ENCODE measurements at places on chromosomes 7 and 10.

DNA sequence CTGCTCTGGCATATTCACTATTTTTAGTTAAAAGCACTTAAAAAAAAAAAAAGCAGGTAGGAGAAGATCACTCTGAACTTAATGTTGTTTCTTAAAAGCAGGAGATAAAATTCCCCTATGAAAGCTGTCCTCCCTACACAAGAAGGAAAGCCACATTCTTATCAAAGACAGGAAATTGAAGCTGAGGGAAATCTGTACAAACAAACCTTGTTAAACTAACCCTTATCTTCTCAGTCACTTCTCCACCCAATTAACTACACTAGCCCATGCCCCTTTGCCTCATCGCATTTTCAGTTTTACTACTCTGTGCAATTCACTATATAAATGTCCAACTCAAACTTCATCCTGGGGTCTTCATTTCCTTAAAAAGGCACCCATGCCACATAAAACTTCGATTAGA is 2.7 kb upstream of the CDCA7L start:
- peak; percentile 66 for DNase-seq

DNA sequence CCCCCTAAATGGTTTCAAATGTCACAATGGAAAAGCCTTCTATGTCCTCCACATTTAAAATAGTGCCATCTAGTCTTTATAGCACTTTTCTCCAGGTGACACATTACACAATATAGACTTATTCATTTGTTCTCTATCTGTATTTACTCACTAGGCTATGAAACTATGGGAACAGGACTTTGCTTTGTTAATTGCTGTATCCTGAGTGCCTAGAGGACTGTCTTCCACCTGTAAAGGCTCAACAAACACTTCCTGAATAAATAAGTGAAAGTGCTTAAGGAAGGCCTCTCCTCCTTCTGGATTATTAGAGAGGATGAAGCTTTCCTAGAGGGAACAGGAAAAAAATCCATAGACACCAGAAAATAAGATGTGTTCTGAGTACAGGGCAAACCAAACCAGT is 397.6 kb upstream of the LRRN3 start:
- no peak for DNase-seq

- peak; percentile 69 for DNase-seq
Observed at GRCh38 chr7:114925434-114925833, 3.5 kb downstream of the MDFIC start.

DNA sequence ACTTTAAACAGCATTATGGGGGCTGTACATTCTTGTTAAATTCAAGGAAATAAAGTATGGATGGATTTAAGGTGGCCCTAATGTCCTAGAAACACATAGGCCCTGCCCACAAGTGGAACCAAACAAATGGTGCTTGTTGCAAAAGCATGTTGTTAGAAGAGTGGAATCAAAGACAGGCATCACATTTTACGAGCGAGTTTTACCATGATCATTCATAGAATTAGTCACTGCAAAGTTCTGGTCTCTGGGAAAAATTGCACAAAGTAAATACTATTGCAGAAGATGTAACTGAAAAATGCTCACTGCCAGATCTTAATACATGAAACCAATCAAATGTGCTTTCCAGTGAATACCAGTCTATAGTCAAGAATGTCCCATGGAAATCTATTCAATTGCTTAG is 677.1 kb downstream of the PARD3 start:
- DNase-seq = peak; percentile 88

- peak; percentile 71 for DNase-seq
Observed at GRCh38 chr10:109996766-109997171, 11.0 kb upstream of the ADD3 start.

GRCh38 chr7:134083766-134084487 is 43.2 kb upstream of the LRGUK start:
- peak; percentile 46 for DNase-seq

DNA sequence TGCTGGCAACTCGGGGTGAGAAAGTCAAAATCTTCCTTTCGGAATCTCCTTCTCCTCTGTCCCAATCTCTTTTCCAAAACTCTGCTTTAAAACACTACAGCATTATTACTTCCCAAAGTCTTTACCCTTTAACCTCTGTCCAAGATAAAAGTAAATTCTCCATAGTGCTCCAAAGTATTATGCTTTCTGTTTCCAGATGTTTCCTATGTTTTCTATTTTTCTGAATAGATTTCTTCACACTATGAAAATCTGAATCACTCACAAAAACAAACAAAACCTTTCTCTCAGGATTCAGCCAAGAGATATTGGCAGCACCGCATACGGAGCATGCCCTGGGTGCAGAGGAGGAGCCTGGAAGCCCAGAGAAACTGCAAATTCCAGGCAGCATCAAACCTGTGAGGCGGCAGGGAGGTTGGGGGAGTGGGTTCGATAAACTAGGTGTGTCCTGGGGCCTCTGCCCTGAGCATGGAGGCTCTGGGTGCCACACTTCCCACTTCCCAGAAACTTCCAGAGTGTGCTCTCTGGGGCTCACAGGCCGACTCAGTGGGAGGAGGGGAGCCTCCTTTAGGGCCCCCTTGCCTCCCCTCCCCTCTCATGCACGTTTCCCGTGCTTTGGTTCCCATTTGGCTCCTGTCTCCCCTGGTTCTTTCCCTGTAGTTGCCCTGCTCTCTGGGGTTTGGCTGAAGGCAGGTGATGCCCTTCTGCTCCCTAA is 35.6 kb downstream of the VIPR2 start:
- no peak for DNase-seq

DNA sequence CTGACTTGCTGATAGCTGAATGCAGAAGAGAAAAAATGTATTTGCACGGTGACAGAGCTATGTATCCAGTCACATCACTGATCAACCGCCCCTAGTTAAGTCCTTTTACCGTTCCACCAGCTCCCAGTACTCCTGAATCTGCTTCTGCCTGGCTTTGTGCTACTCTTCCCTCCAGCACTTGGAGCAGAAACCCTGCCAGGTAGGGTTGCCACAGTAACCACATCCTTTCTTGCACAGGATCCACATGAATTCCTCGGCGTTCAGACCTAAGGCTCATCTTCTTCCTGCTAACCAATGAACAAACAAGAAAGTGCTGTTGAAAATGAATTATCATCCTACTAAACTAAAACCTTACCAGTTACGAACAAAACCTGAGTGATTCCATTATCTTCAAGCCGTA is 52.0 kb upstream of the KCTD7 start:
- no peak for DNase-seq

DNA sequence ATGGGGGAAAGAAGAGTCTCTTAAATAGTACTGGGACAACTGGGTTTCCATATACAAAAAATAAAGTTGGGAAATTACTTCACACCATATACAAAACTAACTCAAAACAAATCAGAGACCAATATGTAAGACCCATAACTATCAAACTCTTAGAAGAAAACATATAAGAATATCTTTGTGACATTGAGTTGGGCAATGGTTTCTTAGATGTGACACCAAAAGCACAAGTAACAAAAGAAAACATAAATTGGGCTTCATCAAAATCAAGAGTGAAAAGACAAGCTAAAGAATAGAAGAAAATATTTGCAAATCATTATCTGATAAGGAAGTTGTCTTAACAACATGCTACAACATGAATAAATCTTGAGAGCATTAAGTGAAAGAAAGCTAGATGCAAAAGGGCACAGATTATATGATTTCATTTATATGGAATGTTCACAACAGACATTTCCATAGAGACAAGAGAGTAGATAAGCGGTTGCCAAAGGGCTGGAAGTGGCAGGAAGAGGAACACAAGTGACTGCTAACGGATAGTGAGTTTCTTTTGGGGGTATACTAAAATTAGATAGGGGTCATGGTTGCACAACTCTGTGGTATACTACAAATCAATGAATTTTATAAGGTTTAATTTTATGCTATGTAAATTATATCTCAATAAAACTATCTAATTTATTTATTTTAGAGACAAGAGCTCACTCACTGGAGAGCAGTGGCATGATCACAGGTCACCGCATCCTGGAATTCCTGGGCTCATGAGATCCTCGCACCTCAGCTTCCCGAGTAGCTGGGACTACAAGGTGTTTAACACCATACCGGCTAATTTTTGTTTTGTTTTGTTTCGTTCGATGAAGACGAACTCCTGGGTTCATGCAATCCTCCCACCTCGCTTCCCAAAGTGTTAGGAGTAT is 35.4 kb downstream of the JMJD1C start:
- DNase-seq = peak; percentile 73

- DNase-seq = no peak
Observed at GRCh38 chr7:25583621-25584020, 355.3 kb upstream of the NPVF start.

DNA sequence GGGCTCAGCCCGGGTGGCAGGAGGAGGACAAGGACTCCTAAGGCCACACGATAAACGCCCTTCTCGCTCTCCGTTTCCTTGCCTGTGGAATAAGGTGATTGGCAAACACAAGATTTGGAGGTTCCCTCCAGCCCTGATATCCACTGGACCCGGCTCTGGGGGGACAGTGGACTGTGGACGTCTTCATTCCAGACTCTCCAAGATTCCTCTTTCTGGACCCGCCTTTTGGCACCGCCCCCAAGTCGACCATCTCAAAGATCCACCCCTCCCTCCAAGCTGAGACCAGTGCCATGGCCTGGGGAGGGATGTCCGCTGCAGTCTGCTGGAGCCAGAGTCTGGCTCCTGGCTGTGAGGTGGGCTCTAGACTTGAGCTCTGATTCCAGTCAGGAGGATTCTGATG is 23.6 kb downstream of the ZNF783 start:
- peak; percentile 17 for DNase-seq

DNA sequence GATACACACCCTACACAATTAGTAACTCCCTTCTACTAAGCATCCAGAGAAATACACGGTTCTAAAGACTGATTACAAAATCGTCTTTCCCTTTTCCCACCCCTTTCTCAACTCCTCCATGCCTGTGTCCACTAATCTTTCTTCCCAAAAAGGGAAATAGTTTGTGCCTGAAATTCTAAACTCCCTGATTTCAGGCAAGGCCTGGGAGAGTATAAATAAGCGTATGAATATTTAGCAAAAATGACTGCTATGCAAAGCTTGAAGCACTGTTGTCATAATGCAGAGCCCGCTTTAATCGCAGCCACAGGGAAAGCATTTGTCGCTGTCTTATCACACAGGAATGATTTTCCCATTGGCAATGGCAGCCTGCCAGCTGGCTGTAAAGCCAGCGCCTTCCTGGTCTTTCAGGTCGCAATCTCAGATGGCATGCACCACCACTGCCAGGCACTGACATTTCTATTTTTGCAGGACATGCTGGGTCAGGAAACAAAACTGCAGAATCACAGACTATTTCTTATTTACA is 142.9 kb upstream of the PCGF5 start:
- peak; percentile 15 for DNase-seq

- DNase-seq = no peak
Observed at GRCh38 chr7:22665923-22666322, 61.1 kb upstream of the IL6 start.

DNA sequence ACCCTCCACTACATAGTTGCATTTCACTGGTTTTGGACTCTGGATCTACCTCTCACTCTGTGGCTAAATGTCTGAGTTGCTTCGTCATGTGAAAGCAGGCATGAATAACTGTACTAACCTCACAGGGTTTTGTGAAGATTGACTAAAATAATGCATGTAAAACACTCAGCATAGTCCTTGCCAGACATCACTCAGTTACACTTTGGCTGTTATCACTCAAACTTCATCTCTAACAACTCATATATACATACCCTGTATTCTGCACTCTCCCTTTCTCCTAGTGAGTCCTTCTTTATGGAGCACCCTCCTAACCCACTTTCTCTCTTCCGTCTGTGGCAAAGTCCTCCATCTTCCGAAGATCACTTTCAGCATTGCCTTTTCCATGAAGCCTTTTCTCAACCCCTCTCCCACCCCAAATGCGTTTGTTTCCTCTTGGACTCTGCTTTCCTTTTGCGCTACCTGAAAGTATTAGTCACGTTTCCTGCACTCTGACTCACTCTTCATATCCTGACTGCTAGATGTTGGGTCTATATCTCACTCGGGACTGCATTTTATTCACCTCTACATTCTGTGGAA is 72.6 kb downstream of the OSBPL3 start:
- peak; percentile 62 for DNase-seq
